BE2C (cell line): ENCODE measurements at places on chromosomes 1 and 21.
A peak's percentile ranks its signal among the peaks of the same experiment; 100 is the strongest.

GRCh38 chr1:22751124-22751531, 40.5 kb downstream of the EPHB2 start:
- no peak for DNase-seq

DNA sequence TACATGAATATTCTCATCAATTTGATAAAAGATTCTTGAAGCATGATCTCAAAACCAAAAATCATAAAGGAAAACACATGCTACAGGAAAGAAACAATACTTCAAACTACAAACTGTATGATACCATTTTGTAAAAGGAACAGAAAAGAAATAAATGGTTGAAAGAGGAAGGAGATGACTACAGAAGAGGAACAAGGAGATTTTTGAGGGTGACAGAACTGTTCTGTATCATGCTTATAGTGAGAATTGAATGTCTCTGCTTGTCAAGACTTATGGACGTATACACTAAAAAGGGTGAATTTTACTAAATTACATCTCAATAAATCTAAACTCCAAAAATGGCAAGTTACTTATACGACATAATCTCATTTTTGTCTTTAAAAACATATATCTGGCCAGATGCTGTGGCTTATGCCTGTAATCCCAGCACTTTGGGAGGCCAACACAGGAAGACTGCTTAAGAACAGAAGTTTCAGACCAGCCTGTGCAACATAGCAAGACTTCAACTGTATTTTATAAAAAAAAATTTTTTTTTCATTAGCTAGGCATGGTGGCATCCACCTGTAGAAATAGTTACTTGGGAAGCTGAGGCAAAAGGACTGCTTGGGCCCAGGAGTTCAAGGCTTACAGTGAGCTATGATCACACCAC, 125.4 kb downstream of the EIF4G3 start:
- no peak for DNase-seq

- DNase-seq = no peak
Measured at GRCh38 chr1:24866211-24867083, 63.6 kb downstream of the RUNX3 start.

DNA sequence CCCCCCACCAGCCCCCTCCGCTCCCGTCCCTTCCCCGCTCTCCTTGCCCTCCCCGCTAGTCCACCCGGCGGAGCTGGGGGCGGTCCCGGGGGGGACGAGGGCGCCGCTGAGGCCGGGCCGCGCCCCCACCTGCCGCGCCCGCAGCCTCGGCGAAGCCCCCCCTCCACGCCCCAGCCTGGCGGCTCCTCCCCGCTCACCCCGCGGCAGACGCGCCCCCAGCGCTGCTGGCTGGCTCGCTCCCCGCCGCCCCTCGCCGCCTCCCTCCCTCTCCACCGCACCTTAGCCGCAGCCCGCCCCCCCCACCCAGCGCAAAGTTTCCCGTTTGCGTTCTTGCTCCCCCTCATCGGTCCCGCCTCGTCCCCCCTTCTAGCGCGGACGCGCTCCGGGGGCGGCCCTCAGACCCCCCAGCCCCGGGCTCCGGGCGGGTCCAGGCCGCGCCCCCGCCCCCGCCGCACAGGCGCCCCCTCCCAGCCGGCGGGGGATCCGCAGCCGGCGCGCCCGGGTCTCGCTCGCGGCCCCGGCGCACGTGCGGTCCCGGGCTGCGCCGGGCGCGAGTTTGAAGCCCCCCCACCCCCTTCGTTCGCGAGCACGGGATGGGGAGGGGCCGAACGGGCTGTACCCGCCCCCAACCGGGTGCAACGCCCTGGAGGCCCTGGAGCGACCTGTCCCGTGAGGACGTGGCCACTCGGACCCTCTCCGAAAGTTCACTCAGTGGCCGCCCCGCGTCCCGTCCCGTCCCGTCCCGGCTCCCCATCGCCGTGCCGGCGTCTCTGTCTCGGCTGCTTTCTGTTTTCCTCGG, 623 bp downstream of the PTPRF start:
- DNase-seq = no peak

GRCh38 chr1:247518613-247518891, 17.7 kb downstream of the OR2C3 start:
- DNase-seq = no peak

- no peak for DNase-seq
Measured at GRCh38 chr1:53567851-53568250, 108.7 kb downstream of the DMRTB1 start.

DNA sequence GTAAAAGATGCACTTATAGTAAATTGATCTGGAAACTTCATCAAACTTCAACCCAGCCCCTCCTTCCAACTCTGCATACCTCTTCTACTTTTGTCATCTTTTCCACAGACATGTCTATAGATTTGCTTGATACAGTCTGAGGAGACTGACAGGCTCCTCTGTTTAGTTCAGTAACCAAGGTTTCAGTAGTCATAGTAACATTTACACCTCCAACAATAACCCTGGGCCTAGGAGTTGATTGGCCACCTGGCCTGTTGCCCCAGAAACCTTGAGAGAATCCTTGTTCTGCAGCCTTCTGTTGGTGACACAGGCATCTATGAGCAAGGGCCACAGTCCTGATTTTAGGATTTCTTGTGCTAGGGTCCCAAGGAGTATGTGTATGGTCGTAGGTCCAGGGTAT, at the start of gene CFAP141:
Gene CFAP141 (minus strand): TSS at position 138 of the 400 bp plus-strand sequence. CDS start 26 bp downstream, at position 112.
- no peak for DNase-seq

DNA sequence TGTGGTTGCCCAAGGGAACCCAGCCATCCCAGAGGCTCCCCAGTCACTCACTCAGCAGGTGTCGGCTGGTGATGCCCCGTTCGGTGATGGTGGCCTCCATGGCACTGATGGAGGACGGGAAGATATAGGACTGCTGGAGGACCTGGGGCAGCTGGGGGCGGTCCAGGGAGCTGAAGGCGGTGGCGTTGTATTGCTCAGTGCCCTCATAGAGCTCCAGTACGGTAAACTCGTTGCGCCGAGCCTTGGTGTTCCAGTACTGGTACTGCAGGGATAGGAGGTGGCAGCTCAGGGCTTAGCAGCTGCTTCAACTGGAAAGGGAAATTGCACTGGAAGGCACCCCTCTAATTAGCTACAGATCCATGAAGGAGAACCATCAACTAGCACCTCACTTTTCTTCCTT, 12.5 kb upstream of the UBR4 start:
- no peak for DNase-seq

- no peak for DNase-seq
Measured at GRCh38 chr1:115762779-115763178, 5.7 kb downstream of the CASQ2 start.

DNA sequence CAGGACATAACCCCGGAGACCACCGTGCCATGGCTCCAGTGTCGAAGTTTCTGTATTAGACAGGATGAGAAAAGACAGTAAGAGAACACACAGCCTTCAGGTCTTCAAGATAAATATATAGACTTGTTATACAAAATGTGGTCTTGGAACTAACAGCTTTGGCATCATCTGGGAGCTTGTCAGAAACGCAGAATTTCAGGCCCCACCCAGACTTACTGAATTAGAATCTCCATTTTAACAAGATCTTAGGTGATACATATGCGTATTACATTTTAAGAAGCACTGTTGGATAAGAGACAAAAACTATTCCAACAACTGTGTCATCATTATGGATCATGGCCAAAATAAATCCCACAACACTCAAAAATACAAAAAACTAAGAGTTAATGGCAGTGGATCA, 239.3 kb downstream of the ASTN1 start:
- no peak for DNase-seq

DNA sequence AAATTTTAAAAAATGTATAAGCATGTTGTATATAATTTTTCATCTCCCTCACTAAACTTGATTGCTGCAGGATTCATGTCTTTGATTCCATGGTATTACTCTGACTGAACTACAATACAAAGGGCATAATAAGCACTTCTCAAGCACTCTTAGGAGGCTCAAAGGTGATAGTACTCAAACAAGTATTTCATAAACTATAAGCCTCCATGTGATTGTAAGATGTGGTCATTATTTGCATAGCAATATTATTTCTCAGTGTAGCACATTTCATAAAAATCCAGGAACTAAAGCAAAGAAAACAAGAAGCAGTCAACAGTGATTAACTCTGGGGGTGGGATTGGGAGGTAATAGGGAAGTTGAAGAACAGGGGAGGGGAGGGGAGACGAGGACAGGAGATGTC, 106.2 kb upstream of the DPT start:
- DNase-seq = no peak

- DNase-seq = no peak
Measured at GRCh38 chr1:112399456-112399855, 3.4 kb downstream of the CTTNBP2NL start.

DNA sequence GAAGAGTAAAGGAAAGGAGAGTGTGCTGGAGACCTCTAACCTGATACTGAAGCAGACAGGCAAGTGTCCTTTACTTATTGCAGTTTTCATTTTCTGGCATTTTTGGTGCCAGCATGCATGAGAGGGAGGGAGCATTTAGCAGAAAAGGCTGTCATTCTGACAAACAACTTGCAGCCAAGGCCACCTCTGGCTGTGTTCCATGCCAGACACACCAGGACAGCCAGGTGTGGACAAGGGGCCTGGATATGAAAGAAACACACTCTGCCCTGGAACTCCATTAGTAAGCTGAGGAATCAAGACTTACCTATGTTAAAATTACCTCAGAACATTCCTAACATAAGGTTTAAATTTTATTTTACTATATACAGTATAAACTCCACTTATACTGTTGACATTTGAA, 365.4 kb upstream of the CAMK1G start:
- DNase-seq = peak; percentile 34

- DNase-seq = no peak
Measured at GRCh38 chr1:204224655-204225054, 10.9 kb upstream of the GOLT1A start.

- DNase-seq = no peak
Measured at GRCh38 chr21:31941694-31942093, 68.9 kb downstream of the HUNK start.

DNA sequence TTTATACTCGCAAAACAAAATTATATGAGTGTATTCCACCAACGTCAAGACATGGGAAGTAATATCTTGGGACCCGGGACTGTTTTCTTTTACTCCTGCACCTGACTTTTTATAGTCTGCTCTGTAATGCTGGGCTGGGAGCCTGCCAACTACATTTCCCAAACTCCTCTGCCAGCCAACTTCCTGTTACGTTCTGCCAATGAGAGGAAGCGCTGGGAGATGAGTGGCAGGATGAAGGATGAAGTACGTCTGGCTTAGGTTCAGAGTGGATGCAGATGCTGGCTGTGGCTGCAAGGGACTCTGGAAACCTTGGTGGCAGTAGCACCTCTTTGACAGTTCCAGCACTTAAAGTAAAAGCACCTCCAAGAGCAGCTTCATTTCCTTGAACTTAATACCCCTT, 59.6 kb downstream of the USP24 start:
- peak; percentile 12 for DNase-seq

- no peak for DNase-seq
Measured at GRCh38 chr1:35633547-35633946, 7.8 kb downstream of the PSMB2 start.

DNA sequence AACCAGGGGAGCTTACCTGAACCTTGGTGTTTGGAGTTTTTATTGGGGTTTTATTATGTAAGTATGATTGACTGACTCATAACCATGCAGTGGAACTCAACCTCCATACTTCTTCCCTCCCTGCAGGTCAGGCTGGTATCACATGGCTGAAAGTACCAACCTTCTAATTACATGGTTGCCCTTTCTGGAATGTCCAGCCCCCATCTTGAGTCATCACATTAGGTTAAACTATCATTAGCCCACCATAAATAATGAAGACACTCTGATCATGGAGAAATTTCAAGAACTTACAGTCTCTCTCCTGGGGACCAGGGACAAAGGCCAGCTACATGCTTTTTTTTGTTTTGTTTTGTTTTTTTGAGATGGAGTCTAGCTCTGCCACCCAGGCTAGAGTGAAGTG, 19.2 kb upstream of the DPH5 start:
- DNase-seq = no peak
